AG09309 (cell line): ENCODE measurements at places on chromosomes 7 and 10.

- DNase-seq, result no peak
These were observed 101.3 kb downstream of the SDHAF3 start for GRCh38 chr7:97218767-97219166.

DNA sequence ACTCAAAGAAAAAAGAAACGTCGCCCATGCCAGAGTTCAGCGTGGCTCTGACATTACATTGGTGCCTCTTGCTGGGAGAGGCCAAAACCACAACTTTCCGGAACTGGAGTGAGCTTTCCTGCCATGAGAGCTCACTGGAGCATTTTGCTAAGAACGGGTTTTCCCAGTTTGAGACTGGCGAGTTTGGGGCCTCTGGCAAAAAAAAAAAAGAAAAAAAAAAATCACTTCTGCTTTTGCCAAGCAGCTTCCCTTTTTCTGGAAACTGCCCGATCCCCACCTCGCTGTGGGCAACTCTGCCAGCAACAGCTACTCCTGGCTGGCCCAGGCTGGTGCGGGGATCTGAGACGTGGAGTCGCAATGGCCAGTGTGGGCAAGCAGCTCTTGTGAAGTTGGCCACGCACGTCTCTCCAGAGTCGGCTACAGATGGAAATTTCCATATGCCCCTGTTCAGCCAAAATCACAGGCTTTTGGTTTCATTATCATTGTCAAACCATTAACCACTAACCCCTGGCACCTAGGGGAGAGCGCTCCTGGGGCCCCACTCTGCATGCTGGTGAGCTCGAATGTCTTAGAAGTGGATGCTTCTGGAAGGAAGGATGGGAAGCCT, 25.7 kb downstream of the PRKAG2 start:
- no peak for DNase-seq

- DNase-seq, result no peak
These were observed 3.1 kb upstream of the HOXA9 start for GRCh38 chr7:27168265-27168947.

DNA sequence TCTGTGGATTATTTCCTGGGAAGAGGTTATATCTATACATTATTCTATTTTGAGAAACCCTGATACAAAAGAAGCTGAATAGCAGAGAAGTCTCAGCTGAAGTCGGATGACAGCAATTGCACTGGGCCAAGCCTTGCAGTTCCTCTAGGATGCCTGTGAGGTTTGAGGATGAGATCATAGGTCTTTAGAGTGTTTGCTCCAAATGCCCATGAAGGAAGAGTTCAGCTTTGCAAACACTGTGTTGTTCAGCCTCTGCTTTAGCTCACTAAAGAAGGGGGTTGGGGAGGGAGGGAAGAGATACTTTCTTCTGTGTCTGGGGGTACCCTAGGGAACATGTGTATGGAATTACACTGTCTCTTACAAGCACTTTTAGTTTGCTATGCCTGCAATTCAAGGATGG, 282.5 kb upstream of the NRP1 start:
- DNase-seq, result no peak

GRCh38 chr10:18010050-18010449, 58.3 kb downstream of the SLC39A12 start:
- no peak for DNase-seq

DNA sequence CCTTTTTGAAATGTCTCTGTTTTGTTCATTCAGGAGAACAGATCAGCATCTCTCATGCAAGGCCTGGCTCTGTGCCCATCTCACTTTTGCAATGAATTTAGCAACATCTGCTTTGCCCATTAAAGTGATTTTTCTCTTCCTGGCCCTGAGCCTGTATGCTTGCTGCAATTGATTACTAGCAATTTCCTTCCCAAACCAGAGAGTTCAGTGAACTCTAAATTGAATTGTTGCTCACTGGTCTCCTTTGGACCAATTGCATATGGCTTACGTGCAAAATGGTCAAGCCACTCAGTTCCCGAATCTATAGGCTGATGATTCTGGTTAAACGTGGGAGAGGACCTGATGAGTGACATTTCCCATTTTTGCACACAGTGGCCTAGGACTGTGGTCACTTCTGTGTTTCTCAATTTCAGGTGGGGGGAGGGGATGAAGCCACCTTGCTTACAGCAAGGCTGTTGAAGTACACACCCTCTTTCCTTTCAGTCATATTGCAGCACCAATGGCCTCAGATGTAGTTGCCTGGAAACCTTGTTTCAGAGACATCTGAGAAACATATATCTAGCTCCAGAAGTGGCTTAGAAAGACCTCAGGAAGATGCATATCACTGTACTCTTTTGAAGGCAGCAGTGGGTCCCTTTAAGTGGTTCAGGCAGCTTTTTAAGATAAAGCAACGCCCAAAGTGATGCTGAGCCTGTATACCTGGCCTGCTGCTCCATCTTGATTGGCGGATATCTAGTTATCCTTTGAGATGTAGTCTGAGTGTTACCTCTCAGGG, 201.4 kb downstream of the PTEN start:
- DNase-seq, result peak; percentile 69

DNA sequence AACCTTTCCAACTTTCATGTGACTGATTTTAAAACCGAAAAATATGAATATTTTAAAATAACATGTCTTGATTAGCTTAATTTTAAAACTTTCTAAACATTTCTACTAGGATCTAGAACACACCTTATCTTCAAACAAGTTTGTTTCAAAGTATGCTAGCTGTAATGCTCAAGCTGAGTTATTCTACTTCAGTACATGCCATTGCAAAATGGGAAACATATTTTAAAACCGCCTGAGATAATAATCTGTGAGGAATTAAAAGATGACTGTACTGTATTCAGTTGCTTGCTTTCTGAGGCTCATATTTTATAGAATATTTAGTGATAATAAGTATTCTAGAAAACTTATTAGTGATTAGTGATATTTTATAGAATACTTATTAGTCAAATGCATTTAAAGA, 99.6 kb downstream of the LMBR1 start:
- no peak for DNase-seq

- DNase-seq, result no peak
These were observed 49.1 kb upstream of the FXYD4 start for GRCh38 chr10:43322331-43322730.

DNA sequence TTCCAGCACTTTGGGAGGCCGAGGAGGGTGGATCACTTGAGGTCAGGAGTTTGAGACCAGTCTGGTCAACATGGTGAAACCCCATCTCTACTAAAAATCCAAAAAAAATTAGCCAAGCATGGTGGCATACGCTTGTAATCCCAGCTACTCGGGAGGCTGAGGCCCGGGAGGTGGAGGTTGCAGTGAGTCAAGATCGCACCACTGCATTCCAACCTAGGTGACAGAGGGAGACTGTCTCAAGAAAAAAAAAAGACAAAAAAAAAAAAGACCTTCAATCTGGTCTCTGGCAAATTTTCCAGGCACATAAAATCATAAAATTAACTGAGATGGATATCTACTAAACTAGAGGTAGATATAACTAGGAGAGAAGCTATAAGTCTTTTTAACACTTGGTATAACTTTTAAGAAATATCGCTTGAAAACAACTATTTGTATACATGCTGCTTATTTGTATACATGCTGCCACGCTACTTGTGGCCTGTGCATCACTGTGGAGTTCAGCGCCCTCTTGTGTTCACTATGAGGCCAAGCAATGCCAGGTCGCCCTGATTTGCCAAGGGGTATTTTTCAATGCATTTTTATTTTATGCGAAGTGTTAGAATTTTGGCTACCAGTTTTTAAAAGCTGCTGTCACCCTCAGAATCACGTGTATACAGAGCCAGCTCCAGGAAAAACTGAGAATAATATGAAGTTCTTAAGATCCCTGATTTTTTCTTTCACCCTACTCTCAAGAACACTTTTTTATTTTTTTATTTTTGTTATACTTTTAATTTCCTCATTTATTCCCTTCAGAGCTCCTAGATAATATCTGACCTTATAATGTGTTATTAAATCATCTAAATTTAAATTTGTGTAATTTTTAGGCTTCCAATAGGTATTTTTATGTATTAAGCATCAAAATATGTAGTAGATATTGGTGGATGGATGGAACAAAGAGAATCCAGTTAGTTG, 26.7 kb downstream of the CYCS start:
- peak; percentile 40 for DNase-seq

GRCh38 chr10:30158325-30158960, 99.1 kb upstream of the JCAD start:
- no peak for DNase-seq

DNA sequence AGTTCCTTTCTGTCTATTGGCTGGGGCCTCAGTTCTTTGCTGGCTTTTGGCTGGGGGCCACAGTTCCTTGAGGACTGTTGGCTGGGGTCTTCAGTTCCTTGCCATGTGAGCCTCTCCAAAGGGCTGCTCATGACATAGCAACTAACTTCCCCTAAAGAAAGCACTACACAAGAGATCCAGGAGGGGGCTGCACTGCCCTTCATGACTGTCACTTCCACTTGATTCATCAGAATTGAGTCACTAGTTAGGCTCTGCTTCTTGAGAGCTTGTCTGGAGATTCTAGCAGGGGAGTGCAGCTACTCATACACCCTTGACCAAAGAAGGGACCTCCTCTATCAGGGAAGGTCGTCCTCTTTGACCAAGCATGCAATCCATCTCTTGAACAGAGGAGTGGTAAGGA, 38.0 kb upstream of the MKX start:
- peak; percentile 60 for DNase-seq

- peak; percentile 17 for DNase-seq
These were observed 154.9 kb downstream of the GLI3 start for GRCh38 chr7:42082144-42082543.

- no peak for DNase-seq
These were observed 168.3 kb upstream of the RNF32 start for GRCh38 chr7:156472267-156472666.

- DNase-seq, result no peak
These were observed 93.1 kb upstream of the CXCL12 start for GRCh38 chr10:44478040-44478439.

GRCh38 chr10:127041552-127041951, 136.3 kb downstream of the DOCK1 start:
- DNase-seq, result peak; percentile 88

- no peak for DNase-seq
These were observed 201.5 kb downstream of the GRID1 start for GRCh38 chr10:86164960-86165630.

DNA sequence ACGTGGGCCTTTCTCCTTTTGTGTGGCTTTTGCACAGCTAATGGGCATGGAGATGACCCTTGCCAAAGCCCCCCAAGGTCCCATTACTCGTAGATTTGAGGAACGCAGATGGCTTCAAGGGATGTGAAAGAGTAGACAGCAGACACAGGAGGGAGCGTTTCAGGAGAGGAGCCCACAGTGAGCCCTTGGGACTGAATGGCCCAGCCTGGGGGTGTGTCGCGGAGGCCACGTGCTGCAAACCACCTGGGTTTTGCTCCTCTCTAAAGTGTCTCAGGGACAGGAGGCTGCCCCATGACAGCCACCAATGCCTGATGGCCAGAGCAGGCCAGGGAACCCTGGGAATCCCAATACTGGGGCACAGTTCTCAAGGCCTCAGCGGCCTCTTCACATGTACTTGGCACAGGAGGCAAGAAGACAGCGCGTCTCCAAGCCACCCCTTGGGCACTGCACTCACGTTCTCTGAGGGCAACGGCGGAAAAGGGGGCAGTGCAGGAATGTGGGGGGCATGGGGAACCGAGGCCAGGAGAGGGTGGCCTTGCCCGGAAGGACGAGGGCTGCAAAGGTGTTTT, 185.2 kb downstream of the WDR37 start:
- no peak for DNase-seq

DNA sequence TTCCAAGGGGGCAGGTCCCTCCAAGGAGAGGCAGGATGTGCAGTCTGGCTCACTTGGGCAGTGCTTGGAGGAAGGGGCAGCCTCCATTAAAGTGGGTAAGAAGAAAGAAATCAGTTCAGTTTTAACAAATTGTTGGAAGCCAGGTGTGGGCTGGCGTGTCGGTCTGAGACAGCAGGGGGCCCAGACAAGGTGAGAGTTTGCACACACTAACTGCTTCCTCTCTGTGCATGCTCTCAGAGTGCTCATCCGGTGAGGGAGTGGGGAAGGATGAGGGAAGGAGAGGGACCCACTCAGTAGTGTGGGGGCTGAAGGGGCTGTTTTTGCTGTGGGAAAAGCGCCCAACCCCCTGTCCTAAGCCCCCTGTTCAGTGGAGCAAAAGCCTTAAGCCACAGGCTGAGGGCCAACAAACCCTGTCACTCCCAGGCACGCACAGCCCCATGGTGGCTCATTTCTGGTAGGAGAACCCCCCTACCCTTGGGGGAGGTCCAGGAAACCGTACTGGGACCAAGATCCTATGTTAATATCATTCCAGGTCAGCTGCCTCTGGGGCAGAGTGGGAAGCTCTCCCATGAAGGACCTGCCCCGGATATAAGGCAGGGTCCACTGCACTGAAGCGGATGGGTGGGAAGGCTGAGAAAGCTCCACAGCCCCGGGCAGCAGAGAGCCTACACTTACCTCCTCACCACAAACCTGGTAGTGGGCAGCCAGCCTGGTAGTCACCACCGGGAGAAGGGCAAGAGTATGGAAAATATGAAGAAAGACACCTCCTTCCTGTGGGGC, 5.1 kb upstream of the PCBD1 start:
- DNase-seq, result no peak

DNA sequence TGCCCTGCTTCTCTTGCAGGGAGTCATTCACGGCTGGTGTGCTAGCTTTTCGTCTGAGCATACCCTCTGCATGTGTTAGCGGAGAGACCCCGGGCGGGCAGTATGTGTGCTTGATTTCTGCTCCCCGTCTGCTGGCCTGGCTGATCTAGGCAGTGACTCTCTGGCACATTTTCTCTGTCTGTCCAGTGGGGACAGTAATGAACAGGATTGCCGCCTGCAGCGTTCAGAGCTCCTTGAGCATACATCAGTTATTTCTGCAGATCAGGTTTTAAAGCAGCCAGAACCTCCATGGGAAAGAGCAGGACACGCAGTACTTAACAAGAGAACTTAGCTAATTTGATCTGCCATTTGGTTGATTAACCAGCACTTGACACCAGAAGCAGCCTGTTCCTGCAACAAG, 242.5 kb downstream of the CELF2 start:
- DNase-seq, result no peak

- no peak for DNase-seq
These were observed 1.5 kb upstream of the TACR2 start for GRCh38 chr10:69418052-69418752.

DNA sequence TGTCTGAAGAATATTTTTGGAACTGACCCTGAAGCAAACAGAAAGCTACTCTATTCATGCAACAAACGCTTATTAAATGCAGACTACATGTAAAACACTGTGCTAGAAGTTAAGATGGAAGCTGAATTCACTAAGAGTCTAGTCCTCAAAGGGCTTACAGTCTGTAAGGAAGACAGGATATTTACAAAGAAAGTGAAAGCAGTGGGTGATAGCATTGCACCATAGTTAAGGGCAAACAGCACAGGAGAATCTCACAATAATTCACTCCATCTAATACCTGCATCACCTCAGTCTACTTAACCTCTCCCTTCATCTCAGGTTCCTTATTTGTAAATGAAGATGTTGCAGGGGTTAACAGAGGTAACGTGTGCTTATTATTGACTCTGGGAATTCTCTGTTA, 360.0 kb upstream of the AOAH start:
- no peak for DNase-seq

DNA sequence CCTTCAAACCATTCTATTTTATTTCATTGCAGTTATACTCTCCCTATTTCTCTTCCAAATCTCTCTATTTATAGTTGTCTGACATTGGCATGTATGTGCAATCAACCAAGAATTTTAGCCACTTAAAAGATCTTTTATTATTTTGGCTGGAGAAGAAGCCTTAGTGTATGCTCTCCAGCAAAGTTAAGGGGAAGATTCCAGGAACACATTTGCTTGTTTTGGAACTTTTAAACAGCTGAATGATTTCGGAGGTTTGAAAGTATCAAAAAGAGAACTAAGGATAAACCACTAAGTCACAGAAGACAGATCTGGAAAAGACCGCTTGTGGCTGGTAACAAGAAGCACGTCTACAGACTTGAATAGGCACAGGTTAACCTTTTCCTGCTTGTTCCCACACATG, 182.2 kb upstream of the FZD1 start:
- DNase-seq, result peak; percentile 67

- no peak for DNase-seq
These were observed 36.6 kb upstream of the SEMA3A start for GRCh38 chr7:84231157-84231556.
